Spleen (tissue), 13 donors: ENCODE measurements at places on chromosomes 1 and 21. TPM values are rescaled to one million over a fixed set of nuclear protein-coding genes. Genes with fewer than 3 reads are reported as not detected.

The KRTAP19-8 gene
- not detected for polyA plus RNA-seq

- H3K27ac ChIP-seq: peak overlapping the region; percentile 86
- peak; percentile 92 for DNase-seq
- H3K27me3 ChIP-seq: no peaks in the 10 kb centered on the region
- no peaks in the 10 kb centered on the region for H3K36me3 ChIP-seq
Observed at GRCh38 chr1:151457911-151458801, 1.1 kb downstream of the POGZ start.

The NR5A2 gene
- 0.05 TPM for polyA plus RNA-seq

The NHLH2 gene
- polyA plus RNA-seq: not detected
